8988T (cell line): ENCODE measurements at places on chromosomes 1 and 21.

GRCh38 chr1:1128454-1129139 lies 12.7 kb upstream of the C1orf159 start:
- DNase-seq: no peak

- DNase-seq: peak; percentile 90
Observed at GRCh38 chr1:206507284-206508129, at the start of gene RASSF5. RASSF5 (plus strand) TSS chr1:206507531; CDS start chr1:206507603, 72 bp downstream.

GRCh38 chr1:38891753-38892152 lies 10.4 kb upstream of the GJA9 start:
- no peak for DNase-seq

DNA sequence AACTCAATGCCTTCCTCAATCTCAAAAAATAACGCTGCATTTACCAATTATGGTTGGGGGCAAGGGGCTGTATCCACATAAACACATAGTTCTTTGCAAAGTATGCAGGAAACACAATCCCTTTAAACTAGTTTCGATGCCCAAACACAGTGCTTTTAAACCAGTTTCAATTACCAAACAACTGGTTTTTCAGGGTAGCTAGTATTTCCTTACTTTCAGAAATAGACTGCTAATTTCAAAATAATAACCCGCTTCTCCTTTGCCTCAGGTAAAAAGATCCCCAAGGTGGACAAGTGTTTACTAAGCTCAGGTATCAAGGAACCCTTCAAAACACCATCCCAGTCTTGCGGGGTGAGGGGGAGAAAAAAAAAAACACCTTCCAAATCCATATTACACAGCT lies 2.8 kb downstream of the SIPA1L2 start:
- DNase-seq: no peak

GRCh38 chr21:37742115-37742514 lies 174.1 kb downstream of the KCNJ6 start:
- DNase-seq: no peak

DNA sequence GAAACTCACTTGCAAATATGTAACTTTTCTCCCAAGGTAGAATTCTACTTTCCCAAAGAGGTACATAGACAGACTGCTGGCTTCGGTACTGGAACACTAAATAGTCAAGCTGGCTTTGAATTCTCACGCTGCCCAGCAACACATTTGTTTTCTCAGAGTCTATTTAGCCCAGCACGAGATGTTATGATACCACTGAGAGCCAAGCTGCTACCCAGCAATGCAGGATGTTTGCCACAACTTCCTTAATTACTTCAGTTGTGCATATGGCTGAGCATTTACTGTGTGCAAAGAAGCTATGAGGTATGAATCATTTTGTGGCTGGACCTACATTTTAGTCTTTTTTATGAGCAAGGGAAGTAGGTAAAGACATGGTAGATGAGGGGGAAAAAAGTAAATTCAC lies 793.2 kb downstream of the PLA2G4A start:
- DNase-seq: no peak

- no peak for DNase-seq
Observed at GRCh38 chr1:225653463-225654276, 747 bp upstream of the ENAH start.

GRCh38 chr1:8378981-8379470 lies 61.1 kb downstream of the SLC45A1 start:
- DNase-seq: no peak

DNA sequence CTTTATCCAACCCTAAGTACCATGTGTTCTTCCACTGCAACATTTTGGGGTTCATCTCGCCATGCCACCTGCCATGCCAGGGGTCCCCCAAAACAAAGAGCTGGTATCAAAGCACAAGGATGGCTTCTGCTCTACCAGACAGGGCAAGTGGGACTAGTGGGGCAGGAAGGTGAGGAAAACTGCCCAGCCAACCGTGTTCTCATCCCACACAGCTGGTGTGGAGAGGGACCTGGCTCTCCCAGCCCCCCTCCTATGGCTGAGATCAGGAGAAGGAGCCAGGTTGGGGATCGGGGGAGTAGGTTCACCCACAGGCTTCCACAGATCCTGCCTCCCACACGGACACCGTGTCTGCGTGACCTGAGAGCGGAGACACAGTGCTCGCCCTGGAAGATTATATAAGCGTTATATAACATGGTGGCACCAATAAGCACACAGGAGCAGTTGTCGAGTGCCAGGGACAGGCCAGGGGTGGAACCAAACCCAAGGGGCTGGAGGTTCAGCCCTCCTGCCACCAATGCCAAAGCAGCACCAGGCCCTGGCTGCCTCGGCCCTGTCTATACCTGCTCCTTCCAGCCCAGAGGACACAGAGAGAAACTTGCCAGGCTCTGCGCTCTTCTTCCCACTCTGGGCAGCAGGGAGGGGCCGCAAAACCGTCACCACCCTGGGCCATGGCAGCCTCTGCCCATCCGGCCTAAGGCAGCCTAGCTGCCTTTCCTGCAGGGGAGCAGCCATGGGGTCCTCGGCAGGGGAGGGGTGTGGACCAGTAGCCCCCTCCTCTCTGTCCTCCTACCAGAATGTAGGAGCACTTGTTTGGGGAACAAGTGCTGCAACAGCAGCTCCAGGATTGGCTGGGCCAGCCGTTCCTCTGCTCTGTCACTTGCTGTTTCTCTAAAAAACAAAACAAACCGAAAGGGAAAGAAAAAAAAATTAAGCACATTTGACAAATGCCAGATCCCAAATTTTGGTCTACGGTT lies 43.5 kb downstream of the CD34 start:
- DNase-seq: no peak

GRCh38 chr1:240092301-240093119 lies 827 bp downstream of the FMN2 start:
- peak; percentile 24 for DNase-seq

GRCh38 chr21:43847301-43847700 lies 17.7 kb upstream of the AGPAT3 start:
- no peak for DNase-seq

DNA sequence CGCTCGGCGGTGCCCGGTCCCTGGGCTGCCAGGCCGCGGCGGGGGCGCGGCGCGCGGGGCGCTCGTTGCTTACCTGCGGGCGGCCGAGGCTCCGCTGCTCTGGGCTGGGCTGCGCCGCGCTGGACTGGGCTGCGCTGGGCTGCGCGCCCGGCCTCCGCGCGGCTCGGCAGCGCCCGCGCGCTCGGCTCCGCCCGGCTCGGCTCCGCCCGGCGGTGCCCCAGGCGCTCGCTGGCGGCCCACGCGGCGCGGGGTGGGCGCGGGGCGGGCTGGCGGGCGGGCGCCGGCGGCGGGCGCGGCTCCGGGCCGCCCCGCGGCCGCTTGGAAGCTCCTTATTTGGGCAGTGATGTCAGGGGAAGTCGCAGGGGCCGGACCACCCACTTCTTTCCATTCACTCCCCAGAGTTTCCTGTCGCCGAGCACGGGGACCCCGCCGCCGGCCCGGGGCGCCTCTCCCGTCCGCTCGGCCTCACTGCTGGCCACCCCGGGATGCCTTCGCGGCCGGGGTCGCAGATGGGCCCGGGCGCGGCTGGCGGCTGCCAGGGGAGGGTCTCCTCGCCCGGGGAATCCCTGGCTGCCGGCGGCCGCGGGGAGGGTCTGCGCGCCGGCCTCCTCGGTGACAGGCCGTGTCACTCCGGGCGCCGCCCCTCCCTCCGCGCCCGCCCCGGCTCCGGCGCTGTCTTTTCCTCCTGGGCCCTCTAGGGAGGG lies 177.7 kb upstream of the EDN2 start:
- DNase-seq: peak; percentile 71

DNA sequence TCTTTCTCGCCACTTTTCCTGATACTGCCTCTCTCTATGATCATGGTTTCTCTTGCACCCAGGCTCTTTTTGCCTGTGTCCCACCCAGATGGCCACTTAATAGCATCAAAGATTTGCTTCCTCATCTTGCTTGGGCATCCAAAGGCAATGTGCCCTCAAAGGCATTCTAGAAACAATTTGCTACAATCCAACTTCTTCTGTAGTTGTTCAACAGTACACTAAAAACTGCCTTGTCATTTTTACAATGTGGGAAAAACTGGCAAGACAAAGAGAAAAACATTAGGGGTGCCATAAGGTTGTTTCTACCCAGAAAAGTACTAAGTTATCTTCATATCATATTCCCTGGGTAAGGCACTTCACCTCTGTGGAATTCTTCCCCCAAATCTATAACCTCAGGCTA lies 16.5 kb upstream of the KLF18 start:
- no peak for DNase-seq

GRCh38 chr21:35491114-35491513 lies 442.0 kb upstream of the RUNX1 start:
- DNase-seq: no peak

- no peak for DNase-seq
Observed at GRCh38 chr21:46095814-46096595, 1.9 kb upstream of the COL6A2 start.

GRCh38 chr1:201648066-201648906 lies 109.4 kb downstream of the NAV1 start:
- DNase-seq: peak; percentile 70

DNA sequence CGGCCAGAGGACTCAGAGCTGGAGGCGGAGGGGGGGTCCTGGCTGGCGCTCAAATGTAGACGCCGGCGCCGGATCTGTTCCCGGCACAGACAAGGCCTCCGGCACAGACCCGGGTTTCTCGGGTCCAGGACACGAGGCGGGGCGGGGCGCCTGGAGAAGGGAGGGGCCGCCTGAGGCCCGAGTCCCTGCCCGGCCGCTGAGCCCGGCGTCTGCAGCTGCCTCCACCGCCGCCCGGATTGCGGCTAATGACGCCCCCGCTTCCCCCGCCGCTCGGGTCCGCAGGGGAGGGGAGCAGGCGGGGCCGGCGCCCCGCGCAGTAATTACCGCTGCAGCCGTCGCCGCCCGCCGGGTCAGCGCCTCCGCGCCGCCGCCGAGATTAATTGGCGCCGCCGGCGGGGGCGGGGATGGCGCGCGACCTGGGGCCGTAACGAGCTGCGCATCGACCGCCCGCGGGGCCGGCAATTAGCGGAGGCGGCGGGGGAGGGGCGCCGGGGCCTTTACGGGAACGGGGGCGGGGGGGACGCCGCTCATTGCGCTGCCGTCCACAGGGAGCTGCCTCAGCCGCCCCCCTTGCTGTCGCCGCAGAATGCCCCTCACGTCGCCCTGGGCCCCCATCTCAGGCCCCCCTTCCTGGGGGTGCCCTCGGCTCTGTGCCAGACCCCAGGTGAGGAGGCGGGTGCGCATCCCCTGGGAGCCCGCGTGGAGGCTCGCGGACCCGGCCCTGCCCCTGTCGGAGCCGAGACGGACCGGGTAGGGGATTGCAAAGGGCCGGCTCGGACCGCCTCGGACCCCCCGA lies 17.3 kb downstream of the NOC2L start:
- DNase-seq: peak; percentile 94

- no peak for DNase-seq
Observed at GRCh38 chr1:890661-891060, 33.1 kb upstream of the SAMD11 start.

DNA sequence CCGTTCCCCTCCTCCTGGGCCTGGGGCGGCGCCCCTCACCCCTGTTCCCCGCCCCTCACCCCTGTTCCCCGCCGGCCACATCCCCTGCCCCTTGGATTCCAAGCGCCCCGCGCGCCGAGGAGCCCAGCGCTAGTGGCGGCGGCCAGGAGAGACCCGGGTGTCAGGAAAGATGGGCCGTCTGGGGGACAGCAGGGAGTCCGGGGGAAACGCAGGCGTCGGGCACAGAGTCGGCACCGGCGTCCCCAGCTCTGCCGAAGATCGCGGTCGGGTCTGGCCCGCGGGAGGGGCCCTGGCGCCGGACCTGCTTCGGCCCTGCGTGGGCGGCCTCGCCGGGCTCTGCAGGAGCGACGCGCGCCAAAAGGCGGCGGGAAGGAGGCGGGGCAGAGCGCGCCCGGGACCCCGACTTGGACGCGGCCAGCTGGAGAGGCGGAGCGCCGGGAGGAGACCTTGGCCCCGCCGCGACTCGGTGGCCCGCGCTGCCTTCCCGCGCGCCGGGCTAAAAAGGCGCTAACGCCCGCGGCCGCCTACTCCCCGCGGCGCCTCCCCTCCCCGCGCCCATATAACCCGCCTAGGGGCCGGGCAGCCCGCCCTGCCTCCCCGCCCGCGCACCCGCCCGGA lies at the start of gene TP73:
Gene TP73 (plus strand): TSS at position 587 of the 618 bp plus-strand sequence. CDS start 29,850 bp downstream, outside the sequence.
- DNase-seq: peak; percentile 56

GRCh38 chr21:25887646-25888306 lies 153.0 kb downstream of the GABPA start:
- no peak for DNase-seq

DNA sequence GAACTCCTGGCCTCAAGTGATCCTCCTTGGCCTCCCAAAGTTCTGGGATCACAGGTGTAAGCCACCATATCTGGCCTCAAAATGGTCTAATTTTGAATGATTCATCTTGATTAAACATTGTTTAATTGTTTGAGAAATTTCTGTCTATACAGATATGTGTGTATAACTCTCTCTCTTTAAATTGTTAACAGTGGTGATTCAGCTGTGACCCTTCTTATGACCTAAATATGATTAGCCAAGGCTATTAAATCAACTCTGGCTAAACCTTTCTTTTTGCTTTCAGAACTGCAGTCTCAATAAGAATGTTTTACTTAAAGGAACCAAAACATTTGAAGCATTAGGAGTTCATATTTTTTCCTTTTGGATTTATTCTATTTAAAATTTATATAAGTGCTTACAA lies 19.2 kb upstream of the B3GALT5 start:
- DNase-seq: no peak

- DNase-seq: no peak
Observed at GRCh38 chr1:99464738-99465137, 181.2 kb upstream of the PALMD start.

- no peak for DNase-seq
Observed at GRCh38 chr1:22741118-22741517, 30.5 kb downstream of the EPHB2 start.

DNA sequence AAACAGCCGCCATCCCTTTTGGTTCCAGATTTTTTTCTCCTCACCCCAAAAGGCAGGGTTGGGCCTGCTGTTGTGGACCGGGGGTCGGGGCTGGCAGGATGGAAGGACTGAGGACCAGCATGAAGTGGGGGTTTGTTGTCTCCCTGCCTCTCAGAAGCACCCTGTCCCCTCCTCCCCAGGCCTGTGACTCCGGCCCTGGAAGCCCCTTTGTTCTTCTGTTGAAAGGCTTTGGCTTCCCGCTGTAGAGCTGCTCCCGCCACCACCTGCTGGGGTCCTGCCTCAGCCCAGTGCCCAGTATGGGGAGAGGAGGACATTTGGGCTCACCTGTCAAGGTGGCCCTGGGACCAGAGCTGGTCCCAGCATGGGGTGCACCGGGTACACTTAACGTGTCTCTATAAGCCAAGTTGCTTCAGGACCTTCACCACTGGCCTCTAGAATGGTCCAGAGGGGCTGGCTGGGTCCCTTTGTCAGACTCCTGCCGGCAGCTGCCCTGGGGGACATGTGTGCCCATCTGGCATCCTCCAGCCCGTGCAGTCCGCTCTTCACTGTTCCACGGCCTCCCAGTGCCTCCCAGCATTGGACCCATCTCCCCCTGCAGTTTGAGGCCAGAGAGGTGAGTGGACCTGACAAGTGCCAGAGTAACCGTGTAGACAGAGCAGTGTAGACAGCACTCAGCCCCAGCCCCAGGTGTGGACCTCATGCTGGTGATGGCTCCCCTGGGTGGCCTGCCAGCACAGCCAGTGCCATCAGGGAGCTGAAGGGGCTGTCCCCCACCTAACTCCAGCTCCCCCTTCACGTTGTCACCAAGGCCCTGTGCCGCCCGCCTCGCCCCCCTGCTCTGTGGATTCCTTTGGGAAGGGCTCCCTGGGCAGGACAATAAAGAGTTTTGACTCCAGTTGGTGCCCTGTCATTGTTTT lies 6.1 kb upstream of the SYTL1 start:
- no peak for DNase-seq

- DNase-seq: peak; percentile 76
Observed at GRCh38 chr1:39098546-39099250, 72.5 kb downstream of the NDUFS5 start.

GRCh38 chr1:85363521-85363920 lies 87.1 kb upstream of the BCL10 start:
- DNase-seq: no peak

GRCh38 chr1:197017558-197018146 lies 40.3 kb downstream of the CFHR5 start:
- DNase-seq: no peak
